ENCODE measurements at places on chromosomes 5 and 9. TPM values are rescaled to one million over a fixed set of nuclear protein-coding genes. Genes with fewer than 3 reads are reported as not detected.

The FBP2 gene
- not detected for polyA plus RNA-seq

The CEMIP2 gene
- polyA plus RNA-seq = 53.8 TPM

The GABRA1 gene
- not detected for polyA plus RNA-seq

The LURAP1L gene
- 1.5 TPM for polyA plus RNA-seq

The CDH9 gene
- not detected for polyA plus RNA-seq

The COX7C gene
- polyA plus RNA-seq = 476 TPM

The SPINK6 gene
- polyA plus RNA-seq = not detected

The SLC36A3 gene
- polyA plus RNA-seq = not detected

DNA sequence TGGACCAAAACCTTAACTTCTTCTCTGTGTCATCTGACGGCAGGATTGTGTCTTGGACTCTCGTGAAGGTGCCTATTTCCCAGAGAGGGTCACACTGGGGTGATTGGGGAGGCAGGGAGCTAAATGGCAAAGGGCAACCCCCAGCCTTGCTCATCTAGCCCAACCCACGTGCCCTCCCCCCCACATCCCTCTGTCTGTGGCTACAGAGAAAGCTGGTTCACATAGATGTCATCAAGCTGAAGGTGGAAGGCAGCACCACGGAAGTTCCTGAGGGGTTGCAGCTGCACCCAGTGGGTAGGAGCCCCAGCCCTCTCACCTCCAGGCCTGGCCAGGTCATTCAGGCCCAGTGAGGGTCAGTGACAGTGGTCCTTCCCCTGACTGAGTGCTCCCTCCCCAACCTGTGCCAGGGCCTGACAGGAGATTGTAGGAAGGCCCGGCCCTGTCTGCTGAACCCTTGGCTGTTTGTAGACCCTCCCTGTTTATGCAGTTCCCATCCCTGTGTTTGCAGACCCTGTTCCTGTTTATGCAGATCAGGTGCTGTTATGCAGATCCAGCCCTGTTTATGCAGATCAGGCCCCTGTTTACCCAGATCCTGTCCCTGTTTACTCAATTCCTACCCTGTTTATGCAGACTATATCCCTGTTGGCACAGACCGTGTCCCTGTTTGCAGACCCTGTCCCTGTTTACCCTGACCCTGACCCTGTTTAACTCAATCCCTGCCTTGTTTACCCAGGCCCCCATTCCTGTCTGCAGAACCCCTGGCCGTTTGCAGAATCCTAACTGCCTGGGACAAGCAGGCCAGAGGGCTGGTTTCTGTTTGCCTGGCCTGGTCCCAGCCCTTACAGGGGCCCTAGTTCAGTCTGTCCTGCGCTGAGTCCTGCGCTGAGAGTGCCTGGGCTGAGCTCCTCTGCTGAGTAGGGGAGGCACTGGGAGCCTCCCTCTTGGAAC, 10.4 kb downstream of the ENHO start:
- peaks cover 2% of the 10 kb centered on the region for H3K27me3 ChIP-seq
- H3K27ac ChIP-seq = no peak overlapping the region
- H3K4me1 ChIP-seq = no peaks in the 10 kb centered on the region
- DNase-seq = no peak

DNA sequence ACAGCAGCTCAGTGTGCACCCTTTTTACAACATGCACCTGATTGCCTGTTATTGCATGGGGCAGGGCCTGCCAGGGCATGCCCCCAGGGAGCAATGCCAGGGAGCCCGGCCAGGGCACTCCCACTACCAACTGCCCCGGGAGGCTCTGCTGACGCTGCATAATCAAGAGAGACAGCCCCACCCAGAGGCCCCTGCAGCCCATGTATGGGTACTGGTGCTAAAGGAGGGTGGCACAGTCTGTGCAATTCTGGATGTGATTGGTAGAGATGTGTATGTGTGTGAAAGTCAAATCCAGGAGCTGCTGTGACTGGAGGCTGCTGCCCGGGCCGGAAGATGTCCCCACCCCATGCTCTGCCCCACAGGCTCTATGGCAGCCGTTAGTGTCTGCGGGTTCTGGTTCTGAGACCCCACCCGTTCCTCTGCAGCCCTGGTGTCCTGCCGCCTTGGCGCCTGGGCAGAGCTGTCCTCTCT, 3.9 kb upstream of the NEURL1B start:
- peaks cover 11% of the 10 kb centered on the region for H3K27me3 ChIP-seq
- H3K4me3 ChIP-seq = no peak overlapping the region
- no peak for DNase-seq
- H3K36me3 ChIP-seq = no peaks in the 10 kb centered on the region
- peaks cover 7% of the 10 kb centered on the region for H3K4me1 ChIP-seq
- H3K27ac ChIP-seq = no peak overlapping the region

GRCh38 chr5:135136546-135136945, 102.5 kb upstream of the PITX1 start:
- no peaks in the 10 kb centered on the region for H3K4me1 ChIP-seq
- no peaks in the 10 kb centered on the region for H3K27me3 ChIP-seq
- no peaks in the 10 kb centered on the region for H3K36me3 ChIP-seq
- no peak overlapping the region for H3K4me3 ChIP-seq

DNA sequence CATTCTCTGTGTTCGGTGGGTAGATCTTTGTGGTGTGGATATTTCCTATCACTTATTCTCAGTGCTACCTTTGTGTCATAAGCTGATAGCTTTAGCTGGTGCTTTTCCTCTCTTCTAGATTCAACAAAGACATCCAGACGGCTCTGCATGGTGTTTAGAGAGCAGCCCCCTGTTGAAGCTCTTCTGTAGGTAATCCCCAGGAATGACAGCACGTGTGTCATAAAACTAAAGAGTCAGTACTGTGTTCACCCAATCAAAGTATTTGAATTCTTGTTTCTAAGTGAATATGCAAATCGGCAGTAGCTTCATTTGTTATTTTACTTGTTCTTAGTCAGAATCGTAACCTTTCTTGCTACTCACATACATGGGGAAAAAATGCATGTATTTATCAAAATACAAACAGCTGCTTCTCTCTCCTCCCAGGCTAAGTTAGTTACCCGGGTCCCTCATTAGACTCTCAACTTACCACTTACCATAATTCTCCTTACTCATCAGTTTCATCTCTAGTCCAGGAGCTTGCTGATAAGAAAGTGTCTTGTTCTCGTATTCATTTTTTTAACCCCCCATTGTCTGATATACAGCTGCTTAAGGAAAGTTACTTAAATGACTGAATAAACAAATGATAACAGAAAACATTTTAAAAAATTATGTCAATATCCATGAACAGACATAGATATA, 1696.0 kb upstream of the WWC1 start:
- no peaks in the 10 kb centered on the region for H3K4me1 ChIP-seq
- DNase-seq = no peak
- H3K27me3 ChIP-seq = no peaks in the 10 kb centered on the region
- no peaks in the 10 kb centered on the region for H3K36me3 ChIP-seq

DNA sequence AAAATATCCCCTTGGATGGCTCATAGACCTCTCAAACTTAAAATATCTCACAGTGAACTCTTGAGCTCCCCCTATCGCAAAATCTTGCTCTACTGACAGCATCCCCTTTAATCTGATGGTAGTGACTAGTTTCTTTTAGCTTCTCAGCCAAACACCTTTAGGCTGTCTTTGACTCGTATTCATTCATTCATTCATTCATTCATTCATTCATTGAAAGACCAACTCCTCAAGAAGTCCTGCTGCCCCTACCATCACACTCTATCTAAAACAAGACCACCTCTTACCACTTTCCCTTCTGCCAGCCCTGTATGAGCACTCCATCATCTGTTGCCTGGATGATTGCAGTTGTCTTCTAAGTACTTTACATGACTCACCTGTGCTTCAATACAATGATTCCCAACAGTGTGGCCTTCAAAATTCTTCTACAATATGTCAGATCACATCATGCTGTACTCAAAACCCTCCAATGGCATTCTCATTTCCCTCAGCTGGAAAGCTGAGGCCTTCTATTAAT, 46.8 kb downstream of the ITGA2 start:
- H3K36me3 ChIP-seq = no peaks in the 10 kb centered on the region
- H3K27me3 ChIP-seq = no peaks in the 10 kb centered on the region
- no peak overlapping the region for H3K4me3 ChIP-seq
- H3K27ac ChIP-seq = no peak overlapping the region
- H3K4me1 ChIP-seq = peaks cover 52% of the 10 kb centered on the region

DNA sequence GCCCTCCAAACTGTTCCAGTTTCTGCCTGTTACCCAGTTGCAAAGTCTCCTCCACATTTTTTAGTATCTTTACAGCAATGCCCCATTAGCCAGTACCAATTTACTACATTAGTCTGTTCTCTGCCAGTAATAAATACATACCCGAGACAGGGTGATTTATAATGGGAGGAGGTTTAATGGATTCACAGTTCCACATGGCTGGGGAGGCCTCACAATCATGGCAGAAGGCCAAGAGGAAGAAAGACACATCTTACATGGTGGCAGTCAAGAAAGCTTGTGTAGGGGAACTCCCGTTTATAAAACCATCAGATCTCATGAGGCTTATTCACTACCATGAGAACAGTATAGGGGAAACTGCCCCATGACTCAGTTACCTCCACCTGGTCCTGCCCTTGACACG, 600.7 kb upstream of the CDH6 start:
- H3K36me3 ChIP-seq = no peaks in the 10 kb centered on the region
- H3K4me3 ChIP-seq = no peak overlapping the region
- no peaks in the 10 kb centered on the region for H3K27me3 ChIP-seq
- H3K4me1 ChIP-seq = no peaks in the 10 kb centered on the region
- no peak for DNase-seq

DNA sequence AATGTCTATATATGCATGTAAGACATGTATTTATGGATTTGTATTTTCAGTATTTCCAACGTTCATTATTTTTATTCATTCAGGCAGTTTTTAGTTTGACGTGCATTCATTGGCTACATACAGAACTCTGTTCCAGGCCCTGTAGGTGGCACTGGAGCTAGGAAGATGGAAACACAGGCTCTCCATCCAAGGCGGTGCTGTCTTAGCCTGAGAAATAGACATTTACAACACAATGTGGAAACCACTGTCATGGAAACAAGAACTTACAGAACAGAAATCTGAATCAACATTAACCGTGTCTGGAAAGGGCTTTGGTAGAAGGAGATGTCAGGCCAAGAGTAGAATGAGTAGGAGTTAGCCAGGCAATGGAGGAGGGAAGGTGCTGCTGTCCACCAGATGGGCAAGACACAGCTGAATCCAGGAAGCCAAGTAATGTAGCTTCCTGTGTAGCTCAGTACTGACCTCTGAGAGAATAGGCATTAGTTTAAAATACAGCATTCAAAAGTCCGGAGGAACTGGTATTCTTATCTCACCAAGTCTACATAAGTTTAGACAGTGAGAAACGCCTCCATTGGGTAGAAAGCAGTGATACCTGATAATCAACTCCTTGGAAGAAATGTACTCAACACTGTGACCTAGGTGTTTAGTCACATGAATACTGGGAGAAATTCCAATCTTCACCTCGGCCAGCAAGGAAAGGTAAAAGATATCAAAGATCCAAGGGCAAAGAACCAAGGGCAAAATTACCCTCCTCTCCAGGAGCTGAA, 388.6 kb upstream of the CDH6 start:
- DNase-seq = no peak
- H3K27ac ChIP-seq = no peak overlapping the region
- no peaks in the 10 kb centered on the region for H3K4me1 ChIP-seq
- H3K27me3 ChIP-seq = no peaks in the 10 kb centered on the region

GRCh38 chr9:133201424-133202144, 7.5 kb downstream of the OBP2B start:
- no peaks in the 10 kb centered on the region for H3K27me3 ChIP-seq
- H3K27ac ChIP-seq = no peak overlapping the region
- no peak for DNase-seq
- no peak overlapping the region for H3K4me3 ChIP-seq
- no peaks in the 10 kb centered on the region for H3K36me3 ChIP-seq

DNA sequence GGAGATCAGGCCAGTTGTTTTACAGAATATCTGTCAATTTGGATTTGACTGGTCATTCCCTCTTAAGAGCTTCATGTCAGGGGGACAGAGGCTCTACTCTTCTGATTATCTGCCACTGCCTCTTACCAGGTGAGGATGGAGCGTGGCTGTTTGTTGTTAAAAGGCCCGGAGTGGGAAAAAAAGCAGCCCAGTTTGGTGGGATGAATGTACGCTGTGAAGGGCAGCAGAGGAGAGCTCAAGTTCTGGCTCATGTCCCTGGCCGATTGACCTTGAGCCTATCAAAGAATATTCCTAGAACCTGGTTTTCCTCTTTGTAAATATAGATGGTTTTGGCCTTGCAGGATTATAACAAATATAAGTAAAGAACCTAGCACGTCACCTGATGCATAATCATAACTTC, 16.3 kb upstream of the SHB start:
- H3K4me1 ChIP-seq = peaks cover 11% of the 10 kb centered on the region
- no peaks in the 10 kb centered on the region for H3K36me3 ChIP-seq
- DNase-seq = no peak
- no peak overlapping the region for H3K4me3 ChIP-seq
- H3K27ac ChIP-seq = no peak overlapping the region

- no peak overlapping the region for H3K4me3 ChIP-seq
- H3K27ac ChIP-seq = no peak overlapping the region
- H3K4me1 ChIP-seq = no peaks in the 10 kb centered on the region
- H3K27me3 ChIP-seq = no peaks in the 10 kb centered on the region
- no peaks in the 10 kb centered on the region for H3K36me3 ChIP-seq
These were observed 39.8 kb downstream of the TMEM215 start for GRCh38 chr9:32823101-32823500.

DNA sequence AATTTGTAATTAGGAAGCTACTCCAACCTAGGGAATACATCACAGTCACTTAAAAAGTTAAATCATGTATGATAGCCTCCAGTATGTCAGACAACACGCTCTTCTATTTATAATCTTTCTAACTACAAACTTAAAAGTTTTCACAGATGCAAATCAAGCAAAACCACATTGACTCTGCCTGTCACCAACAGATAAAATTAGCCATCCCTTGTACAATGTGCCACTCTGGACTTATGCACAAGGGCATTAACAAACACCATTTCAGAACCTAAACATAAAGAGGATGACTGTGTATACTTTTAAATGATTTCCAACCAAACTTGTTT, 14.7 kb downstream of the ERP44 start:
- H3K36me3 ChIP-seq = no peaks in the 10 kb centered on the region
- H3K4me3 ChIP-seq = no peak overlapping the region
- no peak overlapping the region for H3K27ac ChIP-seq
- no peak for DNase-seq
- peaks cover 26% of the 10 kb centered on the region for H3K4me1 ChIP-seq
- no peaks in the 10 kb centered on the region for H3K27me3 ChIP-seq

DNA sequence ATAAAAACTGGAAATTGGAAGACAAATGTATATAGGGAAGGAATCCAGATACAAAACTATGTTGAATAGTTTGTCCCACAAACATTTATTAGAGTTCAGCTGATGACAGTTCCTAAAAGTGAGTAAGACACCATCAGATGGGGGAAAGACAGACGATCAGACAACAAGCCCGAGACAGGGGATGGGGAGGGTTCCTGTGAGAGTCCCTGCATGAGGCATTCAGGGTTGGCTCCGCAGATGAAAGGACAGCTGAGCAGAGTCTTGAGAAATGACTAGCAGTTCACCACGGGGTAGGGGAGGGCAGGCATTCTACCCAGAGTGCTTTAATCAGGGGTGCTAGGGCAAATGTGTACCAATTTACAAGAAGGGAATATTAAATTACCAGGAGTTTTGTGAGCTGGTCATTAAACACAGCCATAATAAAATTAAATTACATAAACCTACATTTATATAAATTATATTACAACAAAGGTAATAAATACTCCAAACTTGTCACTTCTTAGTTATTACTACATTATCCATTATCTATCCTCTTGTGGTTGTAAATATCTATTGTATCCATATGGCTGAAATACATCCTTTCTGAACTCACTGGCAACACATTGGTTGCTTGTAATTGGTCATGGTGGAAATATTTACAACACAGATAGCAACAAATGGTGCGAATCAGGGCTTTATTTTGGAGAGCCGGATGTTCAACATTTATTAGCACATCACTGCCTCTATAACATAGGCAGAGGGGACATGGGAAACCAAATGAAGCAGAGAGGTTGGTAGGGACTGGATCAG, 27.8 kb downstream of the TNFSF15 start:
- H3K36me3 ChIP-seq = no peaks in the 10 kb centered on the region
- DNase-seq = peak; percentile 60
- peak overlapping the region; percentile 54 for H3K27ac ChIP-seq
